ENCODE measurements at places on chromosomes 5 and 9. TPM values are rescaled to one million over a fixed set of nuclear protein-coding genes. Genes with fewer than 3 reads are reported as not detected.

DNA sequence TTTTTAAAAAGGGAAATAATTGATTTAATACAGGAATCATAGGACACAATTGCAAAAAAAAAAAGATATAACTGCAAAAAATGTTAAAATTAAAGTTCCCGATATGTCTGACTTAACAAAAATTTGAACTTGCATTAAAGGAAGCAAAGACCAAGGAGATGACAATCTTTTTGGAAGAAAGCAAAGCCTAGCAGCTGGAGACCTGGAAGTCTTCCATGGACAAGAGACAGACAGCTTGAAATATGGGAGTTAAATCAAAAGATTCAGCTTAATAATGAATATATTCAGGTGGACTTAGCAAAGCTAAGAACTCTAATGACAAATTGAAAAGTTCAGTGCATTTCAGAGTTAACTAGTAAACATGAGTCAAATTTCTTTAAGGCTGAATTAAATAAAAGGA, 568.7 kb upstream of the RGMB start:
- DNase-seq: no peak

DNA sequence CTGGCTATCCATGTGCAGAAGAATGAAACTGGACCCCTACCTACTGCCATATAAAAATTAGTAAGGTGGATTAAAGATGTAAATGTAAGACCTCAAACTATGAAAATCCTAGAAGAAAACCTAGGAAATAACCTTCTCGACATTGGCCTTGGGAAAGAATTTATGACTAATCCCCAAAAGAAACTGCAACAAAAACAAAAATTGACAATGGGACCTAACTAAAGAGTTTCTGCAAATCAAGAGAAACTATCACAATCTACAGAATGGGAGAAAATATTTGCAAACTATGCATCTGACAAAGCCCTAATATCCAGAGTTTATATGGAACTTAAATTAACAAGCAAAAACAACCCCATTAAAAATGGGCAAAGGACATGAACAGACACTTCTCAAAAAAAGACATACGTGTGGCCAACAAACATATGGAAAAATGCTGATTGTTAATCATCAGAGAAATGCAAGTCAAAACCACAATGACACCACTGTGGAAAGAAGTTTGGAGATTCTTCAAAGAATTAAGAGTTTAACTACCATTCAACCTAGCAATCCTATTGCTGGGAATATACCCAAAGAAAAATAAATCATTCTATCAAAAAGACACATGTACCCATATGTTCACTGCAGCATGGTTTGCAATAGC, 98.5 kb downstream of the NR3C1 start:
- DNase-seq: no peak

DNA sequence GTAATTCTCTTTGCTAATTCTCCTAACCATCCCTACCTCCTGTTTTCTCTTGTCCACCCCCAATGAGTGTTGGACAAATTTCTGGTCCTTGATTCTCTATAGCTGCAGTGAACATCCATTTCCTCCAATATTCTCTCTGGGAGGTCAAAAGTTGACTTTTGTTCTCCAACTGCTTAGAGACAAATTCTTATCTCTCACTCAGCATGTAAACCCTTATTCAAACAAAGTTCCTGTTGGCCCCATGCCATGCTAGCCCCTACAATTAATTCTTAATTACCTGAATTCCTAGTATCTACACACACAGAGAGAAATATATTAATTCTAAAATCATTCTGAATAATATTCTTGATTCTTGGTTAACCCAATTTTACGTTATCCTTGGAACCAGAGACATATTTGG, 472.9 kb upstream of the ACTBL2 start:
- no peak for DNase-seq

MARCHF3 gene
- 53.7 TPM for total RNA-seq

DOK3 gene
- 1.5 TPM for total RNA-seq

MYOZ3 gene
- total RNA-seq: 0.10 TPM

DNA sequence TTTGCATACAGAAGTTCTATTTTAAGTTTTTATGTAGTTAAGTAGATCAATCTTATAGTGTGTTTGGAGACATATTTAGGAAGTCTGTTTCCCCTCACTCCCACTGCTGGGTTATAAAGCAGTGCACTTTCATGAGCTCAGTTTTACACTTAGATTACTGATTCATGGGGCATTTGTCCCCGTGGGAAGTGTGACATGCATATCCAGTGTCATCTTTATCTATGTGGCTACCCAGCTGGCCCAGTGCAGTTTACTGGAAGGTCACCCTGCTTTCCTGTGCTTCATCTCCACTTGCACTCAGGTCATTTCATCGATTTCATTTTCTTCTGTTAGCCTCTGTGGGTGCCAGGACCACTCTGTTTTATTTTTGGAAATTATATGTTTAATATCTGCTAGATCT, 49.1 kb downstream of the ADCY2 start:
- no peak for DNase-seq

ANKRD55 gene
- 0.17 TPM for total RNA-seq

ECSCR gene
- 1.4 TPM for total RNA-seq

GRCh38 chr9:76699971-76700370, 64.3 kb upstream of the PCA3 start:
- DNase-seq: no peak

MOB3B gene
- 11.0 TPM for total RNA-seq

ARID3C gene
- total RNA-seq: 0.34 TPM

DNA sequence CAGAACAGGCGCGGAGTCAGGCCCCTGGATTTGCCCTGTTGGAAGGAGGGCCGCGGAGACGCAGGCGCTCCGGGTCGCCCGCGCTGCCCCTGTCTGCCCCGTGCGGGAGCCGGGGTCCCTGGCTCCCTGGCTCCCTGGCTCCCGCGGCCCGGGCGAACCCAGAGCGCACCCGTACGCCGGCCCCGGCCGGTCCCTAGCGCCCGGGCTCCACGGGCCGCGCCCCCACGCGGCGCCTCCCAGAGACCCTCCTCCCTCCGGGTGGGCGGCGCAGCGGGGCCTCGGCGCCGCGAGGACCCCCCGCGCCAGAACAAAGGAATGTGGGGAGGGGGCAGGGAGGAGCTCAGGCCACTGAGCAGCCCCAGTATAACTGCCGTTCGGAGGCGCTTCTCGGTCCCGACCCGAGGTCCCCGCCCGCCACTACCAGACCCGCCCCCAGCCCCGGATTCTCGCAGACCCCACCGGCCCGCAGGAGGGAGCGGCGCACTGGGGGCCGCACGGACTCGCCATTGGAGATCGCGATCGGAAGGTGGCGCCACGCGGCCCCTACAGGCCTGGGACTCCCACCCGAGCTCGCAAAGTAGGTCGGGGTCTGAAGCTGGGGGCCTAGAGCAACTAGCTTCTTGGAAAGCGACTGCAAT, 2.4 kb downstream of the NFIL3 start:
- DNase-seq: peak; percentile 17

CCDC180 gene
- 2.6 TPM for total RNA-seq

F12 gene
- 6.4 TPM for total RNA-seq

- DNase-seq: no peak
Observed at GRCh38 chr9:81372628-81373191, 316.6 kb downstream of the TLE1 start.

DNA sequence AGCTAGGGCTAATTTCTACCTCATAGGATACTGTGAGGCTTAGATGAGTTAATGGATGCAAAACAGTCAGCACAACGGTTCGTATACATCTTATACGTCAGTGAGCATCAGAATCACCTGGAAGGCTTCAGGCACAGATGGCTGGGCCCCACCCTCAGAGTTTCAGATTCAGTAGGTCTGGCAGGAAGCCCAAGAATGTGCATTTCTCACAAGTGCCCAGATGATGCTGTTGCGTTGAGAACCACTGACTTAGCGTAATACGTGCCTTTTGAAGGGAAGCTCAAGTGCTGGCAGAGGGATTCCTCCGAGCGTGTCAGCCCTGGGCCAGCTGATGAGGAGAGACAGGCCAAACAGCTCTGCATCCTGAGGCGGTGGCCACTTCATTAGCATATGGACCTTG, 117.1 kb upstream of the WWC1 start:
- DNase-seq: no peak

GRCh38 chr5:88682881-88683361, 200.1 kb downstream of the MEF2C start:
- no peak for DNase-seq

MZB1 gene
- not detected for total RNA-seq

MLANA gene
- 15.5 TPM for total RNA-seq

DNA sequence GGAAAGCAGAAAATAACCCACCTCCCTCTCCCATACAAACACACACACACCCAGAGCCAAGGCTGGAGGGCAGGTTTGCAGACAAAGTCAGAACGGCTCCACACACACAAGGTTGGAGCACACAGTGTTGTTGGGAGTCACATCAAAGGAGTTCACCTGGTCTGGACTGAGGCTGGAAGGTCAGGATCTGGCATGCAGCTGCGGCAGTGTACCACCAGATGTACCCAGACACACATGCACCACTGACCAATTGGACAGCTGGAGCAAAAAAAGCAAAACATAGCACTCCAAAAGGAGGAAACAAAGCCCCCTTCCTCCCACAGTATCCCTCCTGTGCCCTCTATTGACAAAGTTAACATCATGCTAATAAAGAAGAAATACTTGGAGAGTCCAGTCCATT, 94.6 kb upstream of the KIF2A start:
- no peak for DNase-seq

DNA sequence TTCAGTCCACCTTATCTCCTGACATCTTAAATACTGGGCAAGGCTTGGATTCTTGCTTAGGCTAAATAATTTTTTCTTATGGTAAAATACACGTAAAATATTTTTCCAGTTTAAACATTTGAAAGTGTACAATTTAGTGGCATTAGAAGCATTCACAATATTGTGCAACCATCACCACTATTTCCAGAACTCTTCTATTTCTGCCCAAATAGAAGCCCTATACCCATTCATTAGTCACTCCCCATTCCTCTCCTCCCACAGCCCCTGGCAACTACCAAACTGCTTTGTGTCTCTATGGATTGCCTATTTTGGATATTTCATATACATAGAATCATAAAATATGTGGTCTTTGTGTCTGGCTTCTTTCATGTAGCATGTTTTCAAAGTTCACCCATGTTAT, 57.6 kb downstream of the IL31RA start:
- DNase-seq: no peak

USP20 gene
- total RNA-seq: 32.6 TPM

- DNase-seq: no peak
Observed at GRCh38 chr5:32147236-32147635, 26.9 kb downstream of the GOLPH3 start.

GRCh38 chr9:70030156-70030555, 13.5 kb upstream of the MAMDC2 start:
- no peak for DNase-seq

SPARC gene
- 133 TPM for total RNA-seq

GRCh38 chr9:29511680-29512079, 1938.4 kb upstream of the C9orf72 start:
- no peak for DNase-seq

DMAC1 gene
- total RNA-seq: 11.6 TPM

DNA sequence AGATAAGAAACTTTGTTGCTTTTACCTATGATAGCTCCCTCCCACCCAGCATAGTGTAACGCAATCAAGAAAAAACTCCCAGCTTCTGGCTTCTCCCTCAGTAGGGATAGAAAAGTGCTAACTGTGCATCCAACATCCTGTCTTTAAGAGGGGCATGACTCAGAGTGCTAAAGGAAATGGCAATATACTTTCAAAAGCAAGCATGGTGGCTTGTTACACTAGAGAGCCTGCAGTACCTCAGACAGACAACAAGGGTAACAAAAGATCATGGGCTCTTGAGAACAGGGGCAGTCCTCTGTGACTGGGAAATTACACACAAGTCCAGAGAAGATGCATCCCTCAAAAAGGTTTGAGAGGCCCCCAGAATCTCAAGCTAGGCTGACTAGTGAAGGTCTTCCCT, 37.8 kb downstream of the PRELID2 start:
- no peak for DNase-seq

ENG gene
- total RNA-seq: 20.2 TPM

GRCh38 chr9:33459115-33459514, 11.7 kb upstream of the AQP3 start:
- DNase-seq: no peak

Data from lower leg skin (tissue), 4 donors.